Cortex of kidney (tissue), 1 donor: ENCODE measurements at places on chromosomes 11 and 22.

DNA sequence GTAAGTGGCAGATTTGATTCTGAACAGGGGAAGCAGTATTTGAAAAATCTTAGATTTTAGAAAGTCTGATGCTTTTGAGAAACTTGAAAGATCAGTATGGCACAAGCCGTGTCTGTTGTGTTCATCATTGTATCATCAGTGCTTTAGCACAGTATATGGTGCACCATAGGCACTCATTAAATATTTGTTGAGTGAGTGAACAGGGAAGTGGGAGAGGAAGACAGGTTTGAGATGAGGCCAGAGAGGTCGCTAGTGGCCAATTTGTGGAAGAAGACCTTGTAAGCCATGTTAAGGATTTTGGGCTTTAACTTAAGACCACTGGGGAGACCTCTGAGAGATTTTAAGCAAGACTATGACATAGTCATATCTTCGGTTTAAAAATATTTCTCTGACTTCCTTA, 12.9 kb downstream of the CHEK1 start:
- no peak for DNase-seq

DNA sequence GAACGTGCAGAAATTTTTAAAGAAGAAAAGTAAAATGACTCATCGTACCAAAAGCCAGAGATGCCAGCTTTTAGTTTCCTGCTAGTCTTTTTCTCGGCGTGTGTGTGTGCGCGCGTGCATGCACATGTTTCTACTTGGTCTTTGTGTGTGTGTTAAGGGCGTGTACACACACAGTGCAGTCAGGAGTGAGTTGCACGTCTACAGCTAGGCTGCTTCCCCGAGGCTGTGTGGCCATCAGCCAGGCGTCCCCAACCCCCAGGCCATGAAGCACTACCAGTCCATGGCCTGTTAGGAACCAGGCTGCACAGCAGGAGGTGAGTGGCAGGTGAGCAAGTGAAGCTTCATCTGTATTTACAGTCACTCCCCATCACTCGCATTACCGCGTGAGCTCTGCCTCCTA, 36.4 kb downstream of the KCNQ1 start:
- no peak for DNase-seq

DNA sequence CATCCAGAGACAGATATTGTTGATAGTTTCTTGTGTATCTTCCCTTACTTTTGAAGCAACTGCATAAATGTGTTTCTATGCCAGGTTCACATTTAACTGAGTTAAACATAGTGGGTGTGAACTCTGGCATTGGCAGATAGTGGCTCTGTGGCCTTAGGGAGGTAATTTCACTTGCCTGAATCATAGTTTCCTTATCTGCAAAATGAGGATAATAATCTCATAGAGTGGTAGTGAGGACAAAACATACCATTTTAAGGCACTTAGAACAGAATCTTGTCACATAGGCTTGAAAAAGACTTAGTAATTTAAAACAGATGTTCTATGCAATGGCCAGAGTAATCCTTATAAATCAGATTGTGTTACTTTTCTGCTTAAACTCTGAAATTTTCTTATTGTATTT, 56.4 kb upstream of the SYN3 start:
- no peak for DNase-seq

DNA sequence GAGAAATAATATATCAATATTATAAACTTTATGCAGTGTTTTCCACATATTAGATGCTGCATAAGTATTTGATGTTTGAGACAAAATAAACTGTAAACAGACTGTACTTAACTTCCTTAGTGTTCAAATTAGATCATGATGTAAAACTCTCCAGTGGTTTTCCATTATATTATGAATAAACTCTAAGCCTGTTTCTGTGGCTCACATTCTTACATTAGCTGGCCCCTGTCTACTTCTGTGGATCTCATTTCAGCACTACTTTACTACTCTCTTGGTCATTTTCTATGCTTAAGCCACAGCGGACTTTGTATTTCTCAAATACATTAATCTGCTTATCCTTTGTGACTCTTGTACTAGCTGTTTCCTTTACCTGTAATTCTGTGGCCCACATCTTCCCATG, 55.6 kb downstream of the ARHGEF12 start:
- no peak for DNase-seq

DNA sequence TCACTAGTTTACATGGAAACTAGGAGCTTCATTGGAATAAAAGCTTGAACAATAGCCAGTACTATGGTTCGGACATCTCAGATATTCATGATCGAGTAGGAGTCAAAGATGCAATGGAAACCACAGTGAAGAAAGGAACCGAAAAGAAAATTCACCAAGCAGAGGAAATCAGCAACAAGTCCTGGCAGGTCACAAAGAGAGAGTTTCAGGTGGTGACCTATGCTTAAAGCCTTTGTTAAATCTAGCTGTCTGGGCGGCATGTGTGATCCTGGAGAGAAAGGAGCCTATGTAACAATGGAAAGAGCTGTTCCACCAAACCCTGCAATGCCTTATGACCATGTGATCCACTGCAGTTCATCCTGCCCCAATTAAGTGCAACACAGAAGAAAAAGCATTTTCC, 68.9 kb upstream of the POU2AF2 start:
- DNase-seq: no peak

DNA sequence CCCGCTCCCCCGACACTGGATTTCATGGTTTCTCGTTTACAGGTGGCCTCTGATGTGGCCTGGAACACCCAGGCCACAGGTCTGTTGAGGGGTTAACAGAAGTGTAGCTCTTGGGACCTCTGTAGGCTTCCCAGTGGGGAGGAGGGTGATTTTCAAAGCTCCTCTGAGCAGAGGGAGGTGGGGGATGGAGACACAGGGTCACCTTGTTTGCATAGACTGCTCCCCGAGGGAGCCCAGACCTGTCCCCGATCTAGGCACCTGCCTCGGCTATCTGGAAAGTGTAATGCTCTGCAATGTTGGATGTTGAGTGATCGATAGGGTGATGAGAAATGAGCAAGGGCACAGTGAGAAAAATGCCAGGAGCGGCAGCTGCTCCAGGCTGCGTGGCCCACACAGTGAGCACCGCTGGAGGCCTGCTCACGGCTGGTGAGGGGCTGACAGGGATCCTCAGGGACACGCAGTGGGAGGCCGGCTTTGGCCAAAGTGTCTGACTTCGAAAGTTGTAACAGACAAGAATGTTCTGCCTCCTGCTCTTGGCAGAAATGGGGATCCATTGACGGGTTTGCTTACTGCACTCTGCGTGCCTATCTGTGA, 594.1 kb downstream of the BRD1 start:
- DNase-seq: no peak

DNA sequence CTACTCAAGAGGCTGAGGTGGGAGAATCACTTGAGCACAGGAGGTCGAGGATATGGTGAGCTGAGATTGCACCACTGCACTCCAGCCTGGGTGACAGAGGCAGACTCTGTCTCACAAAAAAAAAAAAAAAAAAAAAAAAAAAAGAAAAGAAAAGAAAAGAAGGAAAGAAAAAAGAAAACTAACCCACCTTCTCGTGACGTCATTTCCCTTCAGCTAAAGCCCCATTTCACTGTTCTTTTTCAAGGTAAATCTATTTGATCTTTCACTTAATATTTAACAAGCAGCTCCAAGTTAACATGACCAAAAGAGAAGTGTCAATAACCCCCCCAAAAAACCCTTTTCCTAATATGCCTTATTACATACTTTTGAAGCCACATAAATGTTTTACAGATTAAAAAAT, 5.1 kb downstream of the RAPSN start:
- DNase-seq: no peak

- no peak for DNase-seq
These were observed 242.7 kb upstream of the CHORDC1 start for GRCh38 chr11:90465553-90465952.

GRCh38 chr11:110939471-110939870, 227.2 kb upstream of the ARHGAP20 start:
- DNase-seq: no peak

- no peak for DNase-seq
These were observed 5.7 kb upstream of the ADAMTS15 start for GRCh38 chr11:130442737-130443136.

DNA sequence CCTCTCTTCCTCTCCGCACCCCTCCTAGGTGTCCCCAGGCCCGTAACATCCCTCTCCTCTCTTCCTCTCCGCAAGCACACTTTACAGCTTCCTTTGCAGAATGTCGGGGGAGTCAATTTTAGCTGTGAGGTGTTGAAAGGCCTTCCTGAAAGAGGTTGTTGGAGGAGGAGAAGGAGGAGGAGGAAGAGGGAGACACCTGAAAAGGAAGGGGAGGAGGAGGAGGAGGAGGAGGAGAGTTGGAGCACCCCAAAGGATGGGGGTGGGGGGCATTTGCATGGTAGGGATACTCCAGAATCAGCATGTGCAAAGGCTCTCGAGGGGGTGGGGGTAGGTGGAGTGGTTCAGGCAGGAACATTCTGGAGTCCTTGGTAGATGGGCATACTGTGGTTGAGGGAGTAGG, 1045.1 kb downstream of the TBC1D22A start:
- no peak for DNase-seq

DNA sequence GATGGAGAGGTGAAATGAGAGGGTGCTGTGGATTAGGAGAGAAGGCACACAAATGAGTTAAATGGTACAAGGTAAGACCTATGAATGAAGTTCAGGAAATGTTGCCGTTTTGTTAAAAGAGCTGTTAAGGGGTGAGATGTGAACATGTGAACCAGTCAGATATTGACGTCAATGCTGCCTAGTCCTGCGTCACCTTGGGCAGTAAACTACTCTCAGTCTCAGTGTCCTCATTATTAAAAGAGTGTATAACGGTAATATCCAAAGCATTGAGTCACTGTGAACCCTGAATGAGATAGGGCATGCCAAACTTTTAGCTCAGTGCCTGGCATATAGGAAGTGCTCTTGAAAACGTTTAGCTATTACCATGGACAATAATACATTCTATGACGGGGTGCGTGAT, 32.4 kb upstream of the SORL1-AS1 start:
- DNase-seq: no peak

DNA sequence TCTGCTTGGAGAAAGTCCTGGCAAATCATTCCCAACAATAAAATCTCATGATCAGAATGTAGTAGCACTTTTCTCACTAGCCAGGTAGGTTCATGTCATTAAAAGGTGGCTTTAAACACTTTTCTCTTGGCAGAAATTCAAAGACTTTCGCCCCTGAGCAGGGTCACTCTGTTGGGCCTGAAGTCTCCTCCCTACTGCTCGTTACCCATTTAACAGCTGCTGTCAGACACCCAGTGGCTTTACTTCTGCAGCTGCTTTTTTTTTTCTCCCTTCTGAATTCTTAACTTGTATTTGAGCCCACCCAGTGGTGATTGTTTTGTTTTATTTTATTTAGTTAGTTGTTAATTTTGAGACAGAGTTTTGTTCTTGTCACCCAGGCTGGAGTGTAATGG, 25.0 kb downstream of the ARHGAP8 start:
- no peak for DNase-seq

GRCh38 chr11:70720281-70720680, 322.0 kb downstream of the CTTN start:
- no peak for DNase-seq

GRCh38 chr11:134481135-134481534, 69.1 kb upstream of the B3GAT1 start:
- DNase-seq: no peak

DNA sequence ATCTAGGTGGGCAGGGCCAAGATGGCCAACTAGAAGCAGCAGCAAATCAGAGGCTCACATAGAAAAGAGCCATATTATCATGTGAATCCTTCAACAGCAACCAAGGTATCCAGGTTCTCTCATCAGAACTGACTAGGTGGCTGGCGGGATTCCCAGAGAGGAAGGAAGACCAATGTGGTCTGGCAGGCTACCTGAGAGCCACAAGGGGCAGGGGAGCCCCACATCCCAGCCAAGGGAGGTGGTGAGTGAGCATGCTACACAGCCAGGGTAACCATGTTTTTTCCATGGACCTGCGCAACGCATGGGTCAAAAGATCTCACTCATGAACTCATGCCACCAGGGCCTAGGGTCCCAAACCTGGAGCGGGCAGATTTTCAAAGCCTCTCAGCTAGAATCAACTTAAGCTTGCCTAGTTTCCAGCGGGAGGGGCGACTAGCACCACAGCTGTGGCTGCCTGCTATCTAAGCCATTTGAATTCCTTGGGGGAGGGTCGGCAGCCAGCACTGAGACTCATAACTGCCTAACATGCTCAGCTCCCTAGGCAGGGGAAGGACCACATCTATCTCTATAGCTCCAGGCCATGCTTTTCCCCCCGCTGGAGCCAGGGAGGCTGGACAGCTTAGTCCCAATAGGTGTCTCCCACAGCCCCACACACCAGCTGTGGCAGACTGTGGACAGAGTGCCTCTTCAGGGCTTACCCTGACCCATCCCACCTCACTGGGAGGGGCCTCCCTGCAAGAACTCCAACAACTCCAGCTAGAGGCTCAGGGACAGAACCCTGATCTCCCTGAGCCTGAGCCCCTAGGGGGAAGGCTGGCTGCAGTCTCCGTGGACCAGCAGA, 28.7 kb upstream of the CASP12 start:
- no peak for DNase-seq

DNA sequence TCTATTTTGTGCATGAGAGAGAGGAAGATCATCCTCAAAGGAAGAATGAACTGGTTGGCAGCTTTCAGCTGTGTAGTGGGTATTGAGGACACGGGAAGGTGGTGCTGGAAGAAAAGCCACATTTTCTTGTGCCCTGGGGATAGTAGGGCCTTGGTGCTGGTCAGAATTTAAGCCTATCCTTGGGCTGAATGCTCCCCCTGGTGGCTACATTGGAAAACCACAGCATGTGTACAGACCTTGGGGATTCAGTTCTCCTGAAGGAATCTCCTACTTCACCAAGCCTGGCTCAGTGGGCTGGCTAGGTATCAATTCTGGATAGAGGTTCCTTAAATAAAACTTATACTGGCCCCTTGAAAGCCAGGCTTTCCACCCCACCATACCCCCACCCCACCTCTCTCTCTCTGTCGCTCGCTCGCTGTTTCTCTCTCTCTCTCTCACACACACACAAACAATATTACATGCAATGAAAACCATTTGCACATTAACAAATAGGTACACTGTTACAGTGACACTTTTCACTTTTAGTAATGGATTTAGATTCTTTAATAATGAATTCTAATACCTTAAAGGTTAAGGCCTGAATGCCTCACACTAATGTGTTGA, 2.8 kb upstream of the OR51M1 start:
- DNase-seq: no peak

- DNase-seq: no peak
These were observed at the start of gene WBP2NL for GRCh38 chr22:41998361-41999261. Gene WBP2NL, plus strand, starts transcription at chr22:41998788. Its CDS starts 31 bp downstream, at chr22:41998819.

- no peak for DNase-seq
These were observed 1.0 kb downstream of the PIWIL4 start for GRCh38 chr11:94568200-94568599.

GRCh38 chr11:126637795-126638175, 282.3 kb downstream of the ST3GAL4 start:
- DNase-seq: no peak

GRCh38 chr11:69656536-69657455, 15.8 kb downstream of the CCND1 start:
- no peak for DNase-seq

DNA sequence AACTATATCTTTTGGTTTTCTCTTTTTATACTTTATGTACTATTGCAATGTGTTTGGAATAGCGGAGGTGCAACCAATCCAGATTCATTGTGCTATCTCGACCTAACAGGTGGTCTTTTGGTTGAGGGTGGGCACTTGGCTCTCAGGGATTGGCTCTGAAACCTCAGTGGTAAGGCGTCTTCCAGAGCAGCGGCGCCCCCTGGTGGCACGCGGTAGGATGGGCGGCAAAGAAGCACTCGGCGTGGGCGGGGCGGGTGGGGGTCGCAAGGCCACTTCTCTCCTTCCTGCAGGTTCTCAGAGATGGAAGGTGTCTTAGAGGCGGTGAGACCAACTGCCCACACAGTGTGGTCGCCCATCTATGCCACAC, 19.2 kb upstream of the PLET1 start:
- DNase-seq: no peak
